GM12878 (cell line): ENCODE measurements at places on chromosomes 4 and X. TPM values are rescaled to one million over a fixed set of nuclear protein-coding genes. Genes with fewer than 3 reads are reported as not detected.

The RHOXF1 gene
- total RNA-seq: not detected in 2 replicates

The RIBC1 gene
- total RNA-seq: 0.43 and 0.49 TPM in 2 replicates

The KIT gene
- total RNA-seq: not detected in 2 replicates

The EMCN gene
- total RNA-seq: not detected in 2 replicates

The SMIM14 gene
- 182 and 190 TPM in 2 replicates for total RNA-seq

The ALPK1 gene
- total RNA-seq: 27.6 and 28.5 TPM in 2 replicates

The SPACA5 gene
- total RNA-seq: not detected in 2 replicates

The SLC9B2 gene
- 25.7 TPM in 2 replicates for total RNA-seq
